ENCODE measurements at places on chromosomes 5 and 9. TPM values are rescaled to one million over a fixed set of nuclear protein-coding genes. Genes with fewer than 3 reads are reported as not detected.
A peak's percentile ranks its signal among the peaks of the same experiment; 100 is the strongest.

GRCh38 chr9:5787759-5788302 lies 45.1 kb downstream of the ERMP1 start:
- no peaks in the 10 kb centered on the region for H3K4me1 ChIP-seq
- H3K27me3 ChIP-seq: no peaks in the 10 kb centered on the region
- no peak for DNase-seq
- H3K4me3 ChIP-seq: no peak overlapping the region

DNA sequence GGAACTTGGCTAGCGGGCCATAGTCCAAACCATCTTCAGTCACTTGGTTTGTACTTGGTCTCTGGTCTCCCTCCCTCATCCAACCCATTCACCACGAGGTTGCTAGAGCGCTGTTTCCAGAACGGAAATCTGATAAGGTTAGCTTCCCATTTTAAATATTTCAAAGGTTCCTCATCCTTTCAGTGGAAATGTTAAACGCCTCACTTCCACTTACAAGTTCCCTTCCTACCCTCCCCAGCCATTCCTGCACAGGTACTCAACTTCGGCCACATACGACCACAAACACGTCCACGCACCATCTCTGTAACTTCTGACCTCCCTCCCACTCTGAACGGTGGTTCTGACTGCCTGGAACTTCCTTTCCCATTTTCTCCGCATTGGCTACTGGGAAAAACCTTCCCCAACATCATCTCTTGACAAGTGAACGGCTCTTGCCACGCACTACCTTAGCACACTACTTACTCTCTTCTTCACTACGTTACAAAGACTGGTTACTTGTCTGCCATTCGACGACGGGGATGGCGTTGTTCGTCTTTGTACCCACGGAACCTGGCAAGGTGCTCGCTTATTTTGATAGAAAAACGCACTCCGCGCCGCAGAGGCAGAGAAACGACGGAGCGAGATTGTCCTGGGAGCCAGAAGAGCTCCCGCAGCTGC lies 629 bp downstream of the CCNH start:
- H3K4me1 ChIP-seq: peaks cover 13% of the 10 kb centered on the region
- peaks cover 7% of the 10 kb centered on the region for H3K36me3 ChIP-seq
- peak overlapping the region; percentile 89 for H3K4me3 ChIP-seq
- H3K27me3 ChIP-seq: no peaks in the 10 kb centered on the region
- DNase-seq: no peak
- H3K27ac ChIP-seq: peak overlapping the region; percentile 96

DNA sequence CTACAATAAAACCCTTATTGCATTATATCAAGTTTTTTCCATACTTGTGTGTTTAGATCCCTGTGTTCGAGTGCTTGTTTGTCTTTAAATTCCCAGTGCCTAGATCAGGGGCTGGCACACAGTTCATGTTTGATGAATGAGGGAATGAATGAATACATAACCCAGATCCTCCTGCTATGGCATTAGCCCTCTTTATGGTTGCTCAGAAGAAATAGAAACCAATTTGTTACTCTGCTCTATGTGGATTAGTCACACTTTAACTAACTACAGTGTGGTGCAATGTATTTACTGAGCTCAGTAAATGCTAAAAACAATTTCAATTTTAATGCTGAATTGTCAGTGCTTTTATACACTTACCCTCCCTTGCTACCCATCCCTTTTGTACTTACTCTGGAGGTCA lies 16.4 kb upstream of the GALNT10 start:
- no peak overlapping the region for H3K4me3 ChIP-seq
- H3K27ac ChIP-seq: no peak overlapping the region
- H3K36me3 ChIP-seq: no peaks in the 10 kb centered on the region
- DNase-seq: no peak
- no peaks in the 10 kb centered on the region for H3K27me3 ChIP-seq
- H3K4me1 ChIP-seq: no peaks in the 10 kb centered on the region

DNA sequence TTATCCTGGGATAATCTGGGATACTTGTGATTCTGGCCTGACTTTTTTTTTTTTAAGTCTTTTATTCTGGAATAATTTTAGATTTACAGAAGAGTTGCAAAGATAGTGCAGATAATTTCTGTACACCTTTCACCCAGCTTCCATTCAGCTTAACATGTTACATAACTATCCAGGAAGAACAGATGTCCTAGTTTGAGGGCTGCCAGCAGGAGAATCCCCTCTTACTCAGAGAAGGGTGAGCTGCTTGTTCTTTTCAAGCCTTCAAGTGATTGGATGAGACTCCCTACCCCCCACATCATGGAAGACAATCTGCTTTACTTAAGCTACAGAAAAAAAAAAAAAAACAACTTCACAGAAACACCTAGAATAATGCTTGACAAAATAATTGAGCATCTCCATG lies 254.2 kb downstream of the TRIM32 start:
- no peak overlapping the region for H3K27ac ChIP-seq
- no peak for DNase-seq
- H3K36me3 ChIP-seq: no peaks in the 10 kb centered on the region
- no peaks in the 10 kb centered on the region for H3K4me1 ChIP-seq
- H3K4me3 ChIP-seq: no peak overlapping the region
- H3K27me3 ChIP-seq: no peaks in the 10 kb centered on the region

DNA sequence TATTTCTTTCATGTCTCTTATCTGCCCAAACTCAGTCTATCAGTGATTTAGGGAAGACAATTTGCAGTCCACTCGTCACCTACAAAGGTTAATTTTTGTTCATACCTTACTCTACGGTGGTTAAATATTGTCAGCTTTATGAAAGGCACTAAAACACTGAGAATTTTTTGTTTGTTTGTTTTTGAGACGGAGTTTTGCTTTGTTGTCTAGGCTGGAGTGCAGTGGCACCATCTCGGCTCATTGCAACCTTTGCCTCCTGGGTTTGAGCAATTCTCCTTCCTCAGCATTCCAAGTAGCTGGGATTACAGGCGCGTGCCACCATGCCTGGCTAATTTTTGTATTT lies 26.4 kb upstream of the TXN start:
- no peaks in the 10 kb centered on the region for H3K36me3 ChIP-seq
- H3K27me3 ChIP-seq: no peaks in the 10 kb centered on the region
- DNase-seq: no peak
- H3K4me3 ChIP-seq: no peak overlapping the region

DNA sequence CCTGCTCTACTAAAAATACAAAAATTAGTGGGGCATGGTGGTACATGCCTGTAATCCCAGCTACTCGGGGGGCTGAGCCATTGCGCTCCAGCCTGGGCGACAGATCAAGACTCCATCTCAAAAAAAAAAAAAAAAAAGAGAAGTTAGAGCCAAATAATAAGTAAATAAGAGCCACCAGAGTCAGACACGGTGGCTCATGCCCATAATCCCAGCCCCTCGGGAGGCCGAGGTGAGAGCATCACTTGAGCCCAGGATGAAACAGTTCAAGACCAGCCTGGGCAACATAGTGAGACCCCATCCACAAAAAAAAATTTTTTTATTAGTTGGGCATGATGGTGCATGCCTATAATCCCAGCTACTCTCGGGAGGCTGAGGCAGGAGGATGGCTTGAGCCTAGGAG lies 85.8 kb upstream of the LARP1 start:
- no peak for DNase-seq
- no peaks in the 10 kb centered on the region for H3K27me3 ChIP-seq

DNA sequence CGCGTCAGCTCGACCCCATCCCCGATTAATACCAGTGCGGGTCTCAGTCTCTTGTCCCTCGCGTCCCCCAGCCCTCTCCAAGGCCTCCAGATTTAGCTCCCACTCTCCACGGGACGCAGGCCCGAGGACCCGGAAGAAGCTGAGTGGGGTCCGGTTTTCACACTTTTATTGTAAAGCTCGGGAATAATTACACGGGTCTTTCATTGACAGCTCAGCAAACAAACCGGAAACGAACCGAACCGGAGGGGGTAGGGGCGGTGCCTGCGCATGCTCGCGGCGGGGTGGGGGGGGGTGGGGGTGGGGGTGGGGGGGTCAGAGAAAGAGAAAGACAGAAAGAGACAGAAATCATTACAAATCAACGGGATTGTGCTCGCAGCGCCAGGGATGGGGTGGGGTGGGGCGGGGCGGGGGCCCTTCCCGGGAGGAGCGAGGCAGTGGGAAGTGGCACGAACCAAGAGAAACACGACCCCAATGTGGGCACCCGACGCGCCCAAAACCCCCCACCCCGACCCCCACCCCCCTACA lies 27.9 kb downstream of the PCDH1 start:
- H3K36me3 ChIP-seq: no peaks in the 10 kb centered on the region
- H3K4me1 ChIP-seq: peaks cover 8% of the 10 kb centered on the region
- H3K27ac ChIP-seq: peak overlapping the region; percentile 99

Gene VCAN
- 1,101 TPM for total RNA-seq

Gene NIM1K
- total RNA-seq: 0.85 TPM

DNA sequence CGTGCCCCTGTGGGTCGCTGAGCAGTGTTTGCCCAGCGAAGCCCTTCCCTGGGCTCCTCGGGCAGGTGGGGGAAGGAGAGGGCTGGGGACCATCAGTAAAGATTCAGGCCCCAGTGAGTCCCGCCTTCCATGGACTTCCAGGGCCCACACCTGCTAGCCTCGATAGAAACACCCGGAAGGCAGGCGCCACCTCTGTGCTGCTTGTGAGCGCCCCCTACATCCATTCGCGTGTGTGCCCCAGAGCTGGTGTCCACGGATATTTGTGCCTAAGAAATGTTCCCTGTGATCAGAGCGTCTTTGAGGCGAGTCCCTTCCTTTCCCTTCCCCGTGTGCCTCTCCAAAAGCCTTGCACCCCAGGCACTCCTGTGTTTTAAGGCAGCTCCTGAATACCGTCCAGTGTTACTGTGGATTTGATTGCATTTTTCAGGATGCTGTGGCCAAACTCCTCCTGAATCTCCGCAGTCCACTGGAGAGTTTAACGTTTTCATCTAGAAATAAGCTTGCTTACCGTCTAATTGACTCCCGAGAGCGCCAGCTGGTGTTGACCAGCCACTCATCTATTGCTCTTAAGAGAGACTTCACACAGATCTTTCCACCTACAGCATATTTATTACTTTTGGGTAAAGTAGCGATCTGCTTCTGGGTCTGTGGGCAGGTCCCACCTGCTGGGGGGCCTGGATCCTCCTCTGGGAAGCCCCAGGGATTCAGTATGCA lies 101.4 kb downstream of the COL5A1 start:
- no peak for DNase-seq
- H3K27ac ChIP-seq: no peak overlapping the region
- H3K4me1 ChIP-seq: no peaks in the 10 kb centered on the region
- H3K27me3 ChIP-seq: no peaks in the 10 kb centered on the region
- H3K4me3 ChIP-seq: no peak overlapping the region

DNA sequence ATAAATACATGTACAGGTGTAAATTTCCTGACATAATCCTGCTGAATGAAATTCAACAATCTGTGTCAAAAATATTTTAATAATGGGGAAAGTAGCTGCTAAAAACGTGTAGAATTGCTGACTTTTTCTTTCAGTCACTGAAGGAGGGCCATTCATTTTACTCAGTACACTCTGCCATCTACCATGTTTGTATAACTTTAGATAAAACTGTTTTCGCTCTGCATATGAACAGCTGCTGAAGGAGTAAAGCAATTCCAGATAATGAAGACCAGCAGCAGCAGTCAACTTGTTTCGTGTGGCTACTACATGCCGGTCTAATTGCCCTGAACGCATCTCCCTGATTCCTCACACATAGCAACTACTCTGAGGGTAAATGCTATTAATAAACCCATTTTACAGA lies 380.5 kb downstream of the SPOCK1 start:
- DNase-seq: no peak
- no peaks in the 10 kb centered on the region for H3K4me1 ChIP-seq
- H3K4me3 ChIP-seq: no peak overlapping the region
- H3K27me3 ChIP-seq: no peaks in the 10 kb centered on the region

Gene RABL6
- total RNA-seq: 86.2 TPM

DNA sequence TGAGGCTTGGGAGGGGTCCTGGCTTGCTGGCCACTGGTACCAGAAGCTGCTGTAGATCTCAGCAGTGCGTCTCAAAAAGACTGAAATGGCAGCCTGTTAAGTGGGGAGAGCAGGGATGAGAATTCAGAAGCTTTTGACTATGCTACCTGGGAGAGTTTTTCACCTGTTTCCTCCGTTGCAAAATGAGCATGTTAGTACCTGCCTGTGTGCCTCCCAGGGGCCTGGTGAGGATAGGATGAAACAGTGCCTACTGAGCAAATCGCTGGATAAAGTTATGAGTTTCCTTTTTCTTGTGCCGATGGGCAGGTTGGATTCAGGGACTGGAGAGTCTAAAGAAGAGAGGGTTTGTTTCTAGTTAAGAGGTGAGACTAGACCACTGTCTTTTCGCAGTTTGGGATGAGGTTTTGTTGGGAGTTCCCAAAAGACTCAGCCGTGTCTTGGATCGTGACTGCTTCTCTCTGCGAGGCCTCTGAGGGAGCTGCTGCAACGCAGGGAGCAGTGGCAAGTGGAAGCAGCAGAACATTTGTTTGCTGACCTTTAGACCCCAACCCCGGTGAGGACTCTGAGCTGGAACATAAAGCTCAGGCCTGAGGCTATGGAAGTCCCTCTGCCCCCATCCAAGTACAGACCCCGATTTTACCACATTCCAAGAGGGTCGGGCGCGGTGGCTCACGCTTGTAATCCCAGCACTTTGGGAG lies 1.4 kb downstream of the RALGPS1 start:
- H3K27me3 ChIP-seq: no peaks in the 10 kb centered on the region
- H3K4me3 ChIP-seq: no peak overlapping the region
- DNase-seq: no peak
- H3K4me1 ChIP-seq: no peaks in the 10 kb centered on the region
- H3K36me3 ChIP-seq: no peaks in the 10 kb centered on the region

- DNase-seq: no peak
- no peak overlapping the region for H3K4me3 ChIP-seq
- no peaks in the 10 kb centered on the region for H3K27me3 ChIP-seq
Observed at GRCh38 chr9:20403346-20403745, 219.0 kb downstream of the MLLT3 start.

Gene TRAF1
- total RNA-seq: 52.5 TPM

Gene SLC36A2
- not detected for total RNA-seq

Gene LRRC70
- 3.6 TPM for total RNA-seq

DNA sequence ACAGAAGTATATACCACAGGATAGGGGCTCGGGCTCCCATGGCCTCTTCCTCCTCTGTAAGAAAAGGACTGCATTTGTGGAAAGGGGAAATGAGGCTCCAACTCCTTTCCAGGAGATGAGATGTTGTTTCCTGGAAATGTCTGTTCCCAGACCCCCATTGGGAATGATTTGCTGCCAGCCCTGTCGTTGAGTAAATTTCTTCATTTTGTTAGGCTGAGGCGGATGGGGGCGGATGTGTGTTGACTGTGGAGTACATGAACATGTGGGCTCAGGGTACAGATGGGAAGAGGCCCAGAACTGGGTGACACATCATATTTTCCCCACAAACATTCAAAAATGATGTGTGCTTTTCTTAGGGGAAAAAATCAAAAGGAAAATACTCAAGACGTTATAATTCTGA lies 28.8 kb upstream of the TNFAIP8 start:
- no peaks in the 10 kb centered on the region for H3K27me3 ChIP-seq
- no peaks in the 10 kb centered on the region for H3K36me3 ChIP-seq
- H3K4me1 ChIP-seq: peaks cover 31% of the 10 kb centered on the region
- peak overlapping the region; percentile 21 for H3K27ac ChIP-seq
- no peak for DNase-seq

Gene EIF4EBP3
- total RNA-seq: 6.0 TPM

Gene SH3RF2
- 16.4 TPM for total RNA-seq

DNA sequence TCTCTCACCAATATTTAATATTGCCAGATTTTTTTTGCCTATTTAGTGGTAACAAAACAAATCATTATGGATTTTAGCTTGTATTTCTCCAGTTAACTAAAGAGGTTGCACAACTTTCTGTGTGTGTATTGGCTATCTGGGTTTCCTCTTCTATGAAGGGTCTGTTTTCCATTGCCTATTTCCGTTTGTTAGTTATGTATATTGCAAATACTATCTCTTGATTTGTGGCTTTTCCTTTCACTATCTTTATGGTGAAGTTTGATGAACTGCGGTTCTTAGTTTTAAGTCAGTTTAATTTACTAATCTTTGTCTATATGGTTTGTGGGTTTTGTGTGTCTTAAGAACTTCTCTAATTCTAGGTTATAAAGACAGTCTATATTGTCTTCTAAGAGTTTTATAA lies 136.3 kb downstream of the CEP120 start:
- no peak for DNase-seq
- peaks cover 21% of the 10 kb centered on the region for H3K4me1 ChIP-seq
- no peaks in the 10 kb centered on the region for H3K27me3 ChIP-seq
- H3K4me3 ChIP-seq: peak overlapping the region; percentile 77
